ENCODE measurements at places on chromosomes 2 and 18.

GRCh38 chr2:232361646-232362045 is 16.9 kb upstream of the ALPP start:
- DNase-seq, result no peak

DNA sequence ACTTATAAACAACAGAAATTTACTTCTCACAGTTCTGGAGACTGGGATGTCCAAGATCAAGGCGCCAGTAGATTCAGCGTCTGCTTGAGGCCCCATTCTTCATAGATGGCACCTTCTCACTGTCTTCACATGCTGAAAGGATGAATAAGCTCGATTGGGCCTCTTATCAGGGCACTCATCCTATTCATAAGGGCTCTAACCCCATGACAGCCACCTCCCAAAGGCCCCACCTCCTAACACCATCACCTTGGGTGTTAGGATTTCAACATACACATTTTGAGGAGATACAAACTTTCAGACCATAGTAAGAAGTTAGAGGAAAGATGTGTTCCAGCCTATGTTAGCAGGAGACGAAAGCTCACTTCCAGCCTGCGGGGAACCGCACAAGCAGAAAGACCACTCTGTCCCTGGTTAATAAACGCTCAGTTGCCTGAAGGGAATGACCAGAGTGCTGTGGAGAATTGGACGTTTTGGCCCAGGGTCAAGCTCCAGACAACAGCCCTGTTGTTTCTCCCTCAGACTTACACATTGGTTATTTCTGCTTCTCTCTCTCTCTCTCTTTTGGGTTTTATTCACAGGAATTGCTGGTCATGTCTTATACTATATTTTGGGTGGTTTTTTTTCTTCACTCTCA is 90.3 kb downstream of the MAPRE2 start:
- DNase-seq, result no peak

GRCh38 chr2:138237667-138238384 is 263.7 kb upstream of the SPOPL start:
- DNase-seq, result no peak

GRCh38 chr2:110979471-110980338 is 141.0 kb upstream of the BCL2L11 start:
- DNase-seq, result no peak

GRCh38 chr2:204024503-204024902 is 87.9 kb downstream of the ICOS start:
- DNase-seq, result no peak

DNA sequence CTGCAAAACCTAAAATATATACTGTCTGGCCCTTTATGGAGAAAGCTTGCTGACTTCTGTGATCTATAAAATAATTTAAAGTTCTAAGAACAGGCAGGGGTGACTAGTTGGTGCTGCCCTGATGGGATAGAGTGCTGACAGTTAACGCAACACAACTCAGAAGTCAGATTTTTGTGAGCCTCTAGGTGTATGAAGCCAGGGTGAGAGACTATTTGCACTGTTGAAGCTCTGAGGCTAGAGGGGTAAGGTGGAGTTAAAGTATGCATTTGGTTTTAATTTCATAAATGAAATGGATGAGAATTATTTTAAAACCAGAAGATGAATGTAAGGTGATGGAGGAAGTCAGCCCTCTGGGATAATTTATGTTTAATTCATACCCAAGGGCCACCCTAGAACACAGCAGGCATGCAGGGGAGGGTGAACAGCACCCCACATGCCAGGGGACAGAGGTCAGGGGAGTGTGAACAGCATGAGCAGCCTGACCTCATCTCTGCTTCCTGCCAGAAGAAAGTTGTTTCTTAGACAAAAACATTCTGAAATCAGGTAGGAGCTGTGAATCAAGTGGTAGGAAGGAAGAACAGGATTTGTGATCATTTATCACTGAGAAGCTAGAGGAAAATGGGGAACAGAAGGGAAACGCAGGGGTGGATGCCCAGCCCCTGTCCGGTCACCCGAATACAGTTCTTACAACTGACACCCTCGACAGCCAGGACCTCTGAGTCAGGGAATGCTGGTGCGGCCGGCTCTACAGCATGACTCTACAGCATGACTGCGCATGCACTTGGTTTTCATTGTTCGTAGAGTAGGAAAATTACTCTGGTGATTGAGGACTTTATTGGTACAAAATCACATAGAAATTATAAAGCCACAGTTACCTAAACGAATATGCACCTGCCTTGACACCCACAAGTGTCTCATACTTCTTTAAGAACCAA is 93.1 kb downstream of the MBP start:
- DNase-seq, result no peak

Measured in left colon (tissue), 2 donors.